ENCODE measurements at places on chromosomes 7 and 10. TPM values are rescaled to one million over a fixed set of nuclear protein-coding genes. Genes with fewer than 3 reads are reported as not detected.
A peak's percentile ranks its signal among the peaks of the same experiment; 100 is the strongest.

DNA sequence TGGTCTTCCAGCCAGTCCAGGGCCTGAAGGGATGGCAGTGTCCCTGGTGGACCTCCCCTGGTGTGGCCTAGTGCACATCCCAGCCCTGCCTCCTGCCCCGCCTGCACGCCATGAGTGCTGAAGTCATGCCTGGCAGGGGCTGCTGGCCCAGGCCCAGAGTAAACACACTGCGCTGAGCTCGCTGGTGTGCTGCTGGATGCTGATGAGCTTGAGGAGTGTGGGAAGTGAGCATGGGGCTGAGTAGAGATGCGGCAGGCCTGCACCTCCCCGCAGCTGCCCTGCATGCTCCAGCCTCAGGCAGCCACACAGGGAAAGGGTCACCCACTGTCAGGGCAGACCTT, 43.2 kb downstream of the HTRA1 start:
- peak; percentile 91 for DNase-seq

DNA sequence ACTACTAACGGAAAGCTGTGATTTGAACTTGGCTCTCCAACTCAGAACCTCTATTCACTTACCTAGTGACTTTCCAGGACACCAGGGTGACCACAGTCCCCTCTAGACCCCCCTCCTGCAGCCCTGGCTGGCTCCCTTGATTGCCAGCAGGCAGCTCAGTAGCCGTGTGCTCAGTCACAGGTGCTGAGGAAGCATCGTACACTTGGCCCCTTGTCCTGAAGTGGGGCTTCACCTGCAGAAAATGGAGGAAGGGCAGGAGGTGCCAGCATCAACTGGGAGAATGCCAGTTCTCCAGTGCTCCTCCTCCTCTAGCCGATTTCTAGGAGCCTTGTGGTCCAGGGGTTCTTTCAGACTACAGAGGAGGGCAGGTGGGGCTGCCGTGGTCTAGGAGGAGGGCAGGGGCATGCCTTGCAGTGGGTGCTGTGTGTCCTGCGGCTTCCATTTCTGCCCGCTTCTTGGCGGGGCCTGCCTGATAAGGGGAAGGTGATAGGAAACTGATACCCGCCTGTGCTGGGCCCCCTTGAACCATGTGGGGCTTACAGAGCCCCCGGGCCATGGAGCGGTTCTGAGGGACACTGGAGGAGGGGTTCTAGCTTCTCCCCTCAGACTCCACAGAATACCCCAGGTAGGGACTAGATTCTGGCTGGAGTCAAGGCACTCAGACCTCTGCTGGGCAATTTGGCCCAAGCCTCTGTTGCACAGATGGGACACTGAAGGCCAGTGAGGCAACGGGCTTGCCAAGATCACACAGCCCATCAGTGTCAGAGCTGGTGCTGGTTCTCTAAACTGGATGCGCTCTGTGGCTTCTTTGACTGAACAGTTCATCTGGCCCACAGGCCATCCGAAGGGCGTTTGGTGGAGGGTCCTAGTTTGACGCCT, 14.0 kb downstream of the FAM241B start:
- DNase-seq, result no peak

GRCh38 chr7:121796936-121797656, 75.9 kb upstream of the PTPRZ1 start:
- DNase-seq, result no peak

ZNF804B gene
- not detected for total RNA-seq

GPR15LG gene
- not detected for total RNA-seq
